ENCODE measurements at places on chromosomes 2 and 18.

- no peak for DNase-seq
Observed at GRCh38 chr2:20533993-20534622, 87.2 kb downstream of the RHOB start.

DNA sequence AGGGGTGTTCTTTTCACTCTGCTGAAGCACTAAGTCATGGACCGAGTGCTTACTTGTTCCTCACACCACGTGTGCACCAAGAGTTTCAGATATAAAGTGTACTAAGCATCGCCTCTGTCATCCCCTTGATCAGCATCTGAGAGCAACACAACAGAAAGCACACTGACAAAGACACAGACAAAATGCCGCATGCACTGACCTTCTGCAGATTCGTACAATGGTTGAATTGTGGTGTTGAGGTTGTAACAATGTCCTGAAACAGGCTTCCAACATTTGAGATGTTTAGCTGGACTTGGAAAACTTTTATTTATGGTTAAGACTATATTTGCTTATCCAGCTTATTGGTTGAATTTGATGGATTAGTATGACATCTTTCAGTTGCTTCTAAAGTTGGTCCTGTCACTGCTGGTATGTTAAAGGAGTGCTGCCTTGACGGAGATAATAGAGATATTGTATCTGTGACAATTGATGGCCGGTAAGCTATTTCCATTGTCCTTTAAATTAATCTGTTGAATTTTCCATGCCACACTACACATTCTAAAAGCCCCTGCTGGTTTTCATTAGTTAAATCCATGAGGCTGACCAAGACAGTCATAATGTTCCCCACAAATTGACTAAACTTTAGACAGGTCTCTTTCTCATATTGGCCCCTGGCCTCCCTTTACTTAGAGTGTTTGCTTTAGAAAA is 99.9 kb downstream of the CBLN2 start:
- DNase-seq: no peak

GRCh38 chr2:41958775-41959174 is 89.0 kb upstream of the PKDCC start:
- DNase-seq: no peak

DNA sequence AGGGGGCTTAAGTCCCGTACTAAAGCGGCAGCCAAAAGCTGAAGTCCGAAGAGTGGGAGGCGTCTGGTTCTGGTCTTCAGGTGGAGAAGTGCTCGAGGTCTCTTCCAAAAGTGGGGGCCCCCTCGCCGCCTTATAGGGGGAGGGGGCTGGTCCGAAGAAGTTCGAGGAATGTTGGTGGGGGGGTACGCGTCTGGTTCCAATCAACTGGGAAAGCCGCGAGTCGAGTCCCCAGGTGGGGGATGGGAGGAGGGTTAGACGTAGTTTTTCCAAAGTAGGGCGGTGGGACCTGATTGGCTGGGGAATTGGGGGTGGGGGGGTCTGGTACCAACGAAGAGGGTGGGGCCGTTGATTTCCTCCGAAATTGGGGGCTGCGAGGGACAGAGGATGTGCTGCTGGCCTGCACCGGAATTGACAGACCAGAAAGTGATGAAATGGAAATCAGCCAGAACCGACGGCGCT is 594 bp downstream of the ITM2C start:
- DNase-seq: peak; percentile 13

- DNase-seq: no peak
Observed at GRCh38 chr2:128504246-128505149, 185.8 kb upstream of the HS6ST1 start.

- no peak for DNase-seq
Observed at GRCh38 chr2:73091164-73091563, 19.7 kb upstream of the SFXN5 start.

- DNase-seq: no peak
Observed at GRCh38 chr18:50509012-50509411, 50.9 kb upstream of the MAPK4 start.

- no peak for DNase-seq
Observed at GRCh38 chr2:151907286-151908203, 79.3 kb upstream of the ARL5A start.

GRCh38 chr18:903701-904100 is 970 bp upstream of the ADCYAP1 start:
- no peak for DNase-seq

- no peak for DNase-seq
Observed at GRCh38 chr2:65522922-65523321, 90.5 kb upstream of the SPRED2 start.

- no peak for DNase-seq
Observed at GRCh38 chr18:22643731-22644130, 226.0 kb upstream of the CTAGE1 start.

DNA sequence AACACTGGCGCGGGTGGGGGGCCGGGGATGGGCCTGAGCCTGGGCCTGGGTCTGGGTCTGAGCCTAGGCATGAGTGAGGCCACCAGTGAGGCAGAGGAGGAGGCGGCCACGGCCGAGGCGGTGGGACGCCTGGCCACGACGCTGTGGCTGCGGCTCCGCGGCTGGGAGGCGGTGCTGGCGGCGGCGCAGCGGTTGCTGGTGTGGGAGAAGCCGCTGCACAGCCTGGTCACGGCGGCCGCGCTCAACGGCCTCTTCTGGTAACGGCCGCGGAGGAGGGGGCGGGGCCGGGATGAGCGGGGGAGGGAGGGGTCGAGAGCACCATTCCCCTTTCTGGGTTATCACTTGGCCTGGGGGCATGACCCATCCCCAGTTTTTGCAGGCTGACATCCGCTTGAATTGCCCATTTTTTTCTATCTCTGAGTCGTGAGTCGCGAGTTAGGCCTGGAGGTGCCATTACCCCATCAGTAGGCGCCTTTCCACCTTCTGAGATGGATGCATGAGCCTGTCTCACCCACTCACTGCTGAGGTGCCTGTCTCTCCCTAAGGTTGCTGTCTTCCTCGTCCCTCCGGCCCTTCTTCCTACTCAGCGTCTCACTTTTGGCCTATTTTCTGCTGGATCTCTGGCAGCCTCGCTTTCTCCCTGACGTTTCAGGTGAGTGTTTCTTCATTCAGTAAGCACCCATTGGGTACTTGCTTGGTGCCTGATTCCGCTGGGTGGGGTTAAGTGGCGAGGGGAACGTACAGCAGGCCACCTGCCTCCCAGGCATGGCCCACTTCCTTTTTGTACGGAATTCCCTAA is 501 bp downstream of the RETREG2 start:
- peak; percentile 63 for DNase-seq

DNA sequence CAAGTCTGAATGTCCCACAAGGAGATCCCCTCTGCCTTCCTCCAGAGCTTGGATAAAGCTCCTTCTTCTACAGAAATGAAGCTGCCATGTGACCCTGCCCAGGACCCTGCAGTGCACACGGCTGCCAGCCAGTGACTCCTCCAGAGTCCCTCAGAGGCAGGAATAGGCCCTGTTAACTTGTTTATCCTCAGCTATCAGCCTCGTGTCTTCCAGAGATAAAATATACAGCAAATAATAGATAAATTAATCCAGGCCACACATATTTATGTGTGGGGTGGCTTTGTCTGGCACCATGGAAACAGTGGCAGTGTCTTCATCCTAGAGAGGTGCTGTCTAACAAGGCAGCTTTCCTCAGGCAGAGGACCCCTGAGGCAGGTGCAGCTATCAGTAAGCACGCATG is 66.7 kb downstream of the TMEM18 start:
- no peak for DNase-seq

GRCh38 chr18:41809652-41810051 is 145.4 kb upstream of the PIK3C3 start:
- DNase-seq: no peak

DNA sequence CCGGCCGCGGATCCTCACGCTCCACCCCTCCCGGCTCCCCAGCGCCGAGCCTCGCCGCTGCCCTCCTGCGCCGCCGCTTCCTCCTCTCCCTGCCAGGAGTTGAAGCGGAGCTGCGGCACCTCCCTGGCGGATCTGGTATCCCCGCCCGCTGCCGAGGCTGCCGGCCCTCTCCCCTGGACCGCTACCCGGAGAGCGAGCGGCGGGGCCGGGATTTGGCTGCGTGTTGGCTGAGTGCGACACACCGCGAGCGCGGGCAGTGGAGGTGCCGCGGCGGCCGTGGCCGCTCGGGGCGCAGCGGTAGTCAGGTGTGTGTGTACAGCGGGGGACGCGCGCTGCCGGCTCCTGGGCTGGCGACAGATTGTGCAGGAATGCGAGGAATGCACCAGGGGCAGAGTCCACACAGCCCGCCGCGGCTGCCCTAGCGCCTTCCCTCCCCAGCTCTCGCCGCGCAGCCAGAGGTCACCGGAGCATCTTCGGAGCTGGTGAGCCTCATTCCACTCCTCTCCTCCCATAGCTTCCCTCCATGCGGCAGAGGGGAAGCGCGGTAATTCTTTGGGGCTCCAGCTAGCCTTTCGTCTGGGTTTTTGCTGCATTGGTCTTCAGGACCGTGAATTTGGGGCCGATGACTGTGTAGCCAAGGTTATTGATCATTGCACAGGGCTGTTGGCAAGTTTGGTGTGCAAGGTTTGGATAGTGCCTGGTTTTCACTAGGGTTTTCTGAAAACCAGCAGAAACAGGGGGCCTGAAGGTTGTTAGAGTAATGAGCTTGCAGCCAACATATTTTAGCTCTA is 1.3 kb downstream of the PKP4 start:
- DNase-seq: peak; percentile 67

GRCh38 chr2:75506101-75506697 is 54.5 kb downstream of the EVA1A start:
- DNase-seq: no peak

DNA sequence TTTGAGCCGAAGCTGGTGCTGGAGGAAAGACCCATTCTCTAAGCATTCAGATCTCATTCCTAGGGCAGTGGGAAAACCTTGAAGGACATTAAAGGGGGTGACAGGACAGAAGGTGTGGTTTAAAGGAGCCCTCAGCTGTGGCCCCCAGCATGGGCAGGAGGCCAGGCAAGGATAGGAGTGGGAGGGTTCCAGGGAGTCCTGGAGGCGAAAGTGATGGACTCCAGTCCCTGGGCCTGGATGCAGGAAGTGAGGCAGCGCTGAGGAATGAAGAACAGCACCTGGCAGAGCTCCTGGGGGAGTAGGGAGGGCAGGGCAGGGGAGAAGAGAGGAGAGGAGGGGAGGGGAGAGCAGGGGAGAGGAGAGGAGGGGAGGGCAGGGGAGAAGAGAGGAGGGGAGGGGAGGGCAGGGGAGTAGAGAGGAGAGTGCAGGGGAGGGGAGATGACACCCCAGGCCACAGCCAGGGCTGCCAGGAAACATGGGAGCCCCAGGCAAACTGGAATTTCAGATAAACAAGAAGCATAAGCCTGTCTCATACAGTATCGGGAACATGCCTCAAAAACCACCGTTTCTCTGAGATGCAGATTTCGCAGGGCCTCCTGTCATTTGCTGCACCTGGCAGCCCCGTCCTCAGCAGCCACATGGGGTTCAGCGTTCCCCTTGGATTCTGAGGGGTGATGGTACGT is 5.7 kb downstream of the RAMP1 start:
- DNase-seq: no peak

- no peak for DNase-seq
Observed at GRCh38 chr2:234970477-234970882, 18.7 kb downstream of the SH3BP4 start.

GRCh38 chr2:157319795-157320194 is 5.8 kb downstream of the ERMN start:
- DNase-seq: no peak

DNA sequence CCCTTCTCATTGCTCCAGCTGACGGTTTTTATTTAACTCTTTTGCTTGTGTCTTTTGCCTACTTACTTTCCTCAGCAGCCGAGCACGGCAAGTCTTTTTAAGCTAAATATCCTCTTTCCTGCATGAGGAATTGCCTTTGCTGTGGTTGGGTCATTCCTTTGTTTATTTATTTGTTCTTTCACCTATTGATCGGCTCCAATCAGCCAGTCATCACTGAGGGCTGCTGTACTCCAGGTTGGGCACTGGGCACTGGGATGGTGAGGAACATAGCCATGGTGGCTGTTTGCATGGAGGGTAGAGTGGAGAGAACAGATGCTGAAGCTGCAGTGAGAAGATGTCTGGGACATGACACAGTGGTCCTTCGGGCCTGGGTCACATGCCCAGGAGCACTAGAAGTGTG is 105.2 kb downstream of the CTIF start:
- no peak for DNase-seq

- DNase-seq: no peak
Observed at GRCh38 chr2:46857871-46858701, 57.5 kb downstream of the MCFD2 start.

GRCh38 chr2:119290859-119291587 is 67.4 kb downstream of the STEAP3 start:
- peak; percentile 70 for DNase-seq

DNA sequence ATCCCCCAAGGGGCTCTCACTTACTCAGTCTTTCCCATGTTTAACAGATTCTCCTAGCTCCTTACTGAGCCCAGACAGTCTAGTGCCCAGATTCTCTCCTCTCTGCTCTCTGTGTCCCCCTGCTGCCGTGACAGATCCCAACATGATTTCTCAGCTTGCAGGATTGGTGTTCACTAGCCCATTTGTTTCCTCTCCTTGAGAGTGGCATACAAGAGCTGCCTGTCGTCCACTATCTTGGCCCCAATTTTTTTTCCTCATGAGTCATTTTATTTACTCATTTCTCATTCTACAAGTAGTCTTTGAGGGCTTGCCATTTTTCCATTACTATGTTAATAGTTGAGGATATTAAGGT is 199.9 kb upstream of the FN1 start:
- no peak for DNase-seq

GRCh38 chr18:49618742-49619681 is 57.2 kb downstream of the LIPG start:
- no peak for DNase-seq

Data from CD4-positive, alpha-beta T cell treated with Interleukin-6 for 4 hours (primary cell).